Activated effector memory CD4-positive, alpha-beta T cell treated with anti-CD3 and anti-CD28 coated beads, Interleukin-2, amount 50 U/mL, for 16 hours (primary cell): ENCODE measurements at places on chromosomes 1 and 21.

- DNase-seq: no peak
Measured at GRCh38 chr21:38956521-38956855, 150.8 kb downstream of the ETS2 start.

- DNase-seq: no peak
Measured at GRCh38 chr1:65359888-65360287, 50.5 kb downstream of the DNAJC6 start.

DNA sequence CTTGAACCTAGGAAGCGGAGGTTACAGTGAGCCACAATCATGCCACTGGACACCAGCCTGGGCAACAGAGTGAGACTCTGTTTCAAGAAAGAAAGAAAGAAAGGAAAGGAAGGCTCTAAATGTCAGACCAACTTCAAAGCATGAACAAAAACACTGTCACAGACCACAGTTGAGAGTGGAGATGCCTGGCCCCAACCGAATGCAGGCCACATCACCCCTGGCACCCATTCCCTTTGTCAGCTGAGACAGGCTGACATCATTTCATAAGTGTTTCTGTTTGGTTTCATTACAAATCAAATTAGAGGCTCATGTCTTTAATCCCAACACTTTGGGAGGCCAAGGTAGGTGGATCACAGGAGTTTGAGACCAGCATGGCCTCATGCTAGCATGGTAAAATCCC, 28.6 kb upstream of the NADK start:
- DNase-seq: no peak

- DNase-seq: no peak
Measured at GRCh38 chr1:184940694-184941409, 33.5 kb downstream of the NIBAN1 start.

DNA sequence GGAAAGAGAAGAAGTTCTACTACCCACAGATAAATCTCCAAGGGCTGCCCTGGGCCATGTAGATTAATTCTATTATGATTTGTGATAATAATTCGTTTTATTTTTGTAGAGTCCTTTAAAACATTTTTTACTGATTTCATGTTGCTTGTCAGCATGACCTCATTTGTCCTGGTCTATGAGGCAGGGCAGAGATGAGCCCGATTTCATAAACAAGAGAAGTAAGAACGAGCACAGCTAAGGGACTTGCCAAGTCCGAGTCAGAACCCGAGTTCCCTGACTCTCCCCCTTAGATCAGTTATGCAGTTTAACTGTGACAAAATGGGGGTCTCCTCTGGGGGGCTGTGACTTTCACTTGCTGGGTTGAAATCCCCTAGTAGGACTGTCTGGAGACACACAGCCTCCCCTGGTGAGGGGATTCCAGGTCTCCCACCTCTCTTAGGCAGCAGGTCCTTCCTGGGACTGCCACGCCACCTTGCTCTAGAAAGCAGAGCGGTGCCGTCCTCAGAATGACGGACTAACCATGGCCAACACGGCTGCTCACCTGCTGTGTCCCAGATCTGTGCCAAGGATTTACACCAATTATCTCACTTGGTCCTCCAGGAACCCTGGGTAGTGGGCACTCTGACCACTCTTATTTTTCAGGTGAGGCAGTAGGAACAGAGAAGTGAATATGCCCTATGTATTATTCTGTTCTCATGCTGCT, 31.0 kb upstream of the SOX13 start:
- DNase-seq: no peak

DNA sequence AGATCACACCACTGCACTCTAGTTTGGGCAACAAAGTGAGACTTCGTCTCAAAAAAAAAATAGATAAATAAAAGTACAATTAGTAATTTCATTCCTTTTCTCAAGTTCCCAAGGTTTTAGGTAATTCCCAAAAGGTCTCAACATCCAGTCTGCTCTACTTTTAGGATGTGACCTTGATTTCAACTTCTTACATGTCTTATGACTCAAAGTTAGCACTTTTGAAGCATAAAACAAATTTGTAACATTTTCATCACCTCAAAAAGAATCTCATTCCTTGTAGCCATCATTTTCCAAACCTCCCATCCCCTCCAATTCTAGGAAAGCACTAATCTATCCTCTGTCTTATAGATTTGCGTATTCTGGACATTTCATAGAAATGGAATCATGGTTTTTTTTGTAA, 32.2 kb downstream of the SNX27 start:
- DNase-seq: no peak

DNA sequence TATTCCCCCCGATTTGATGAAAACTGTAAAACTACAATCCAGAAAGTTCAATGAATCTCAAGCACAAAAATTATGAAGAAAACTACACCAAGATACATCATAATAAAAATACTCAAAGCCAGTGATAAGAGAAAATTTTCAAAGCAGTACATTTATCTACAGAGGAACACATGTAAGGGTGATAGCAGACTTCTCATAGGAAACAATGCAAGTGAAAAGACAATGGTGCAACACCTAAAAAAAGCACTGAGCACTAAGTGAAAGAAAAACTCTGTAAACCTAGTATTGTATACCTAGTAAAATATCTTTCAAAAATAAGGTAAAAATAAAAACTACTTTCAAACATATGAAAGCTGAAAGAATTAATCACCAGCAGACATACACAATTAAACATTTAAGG, 76.1 kb upstream of the IRF2BP2 start:
- no peak for DNase-seq

DNA sequence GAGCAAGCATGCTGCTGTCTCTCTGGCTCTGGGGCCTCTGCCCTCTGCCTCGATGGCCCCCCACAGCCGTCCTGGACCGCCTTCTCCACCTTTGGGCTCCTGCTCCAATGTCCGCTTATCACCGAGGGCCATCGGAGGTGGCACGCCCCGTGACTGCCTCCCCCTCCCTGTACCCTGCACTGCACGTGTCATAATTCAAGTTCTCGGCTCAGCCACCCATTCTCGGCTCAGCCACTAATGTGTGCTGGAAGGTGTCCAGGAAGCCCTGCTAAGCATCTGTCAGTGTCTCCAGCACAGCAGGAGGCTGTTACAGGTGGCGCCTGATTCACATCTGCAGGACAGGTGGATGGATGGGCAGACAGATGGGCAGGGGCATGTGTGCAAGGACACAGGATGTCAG, 45.5 kb downstream of the TP73 start:
- DNase-seq: no peak

DNA sequence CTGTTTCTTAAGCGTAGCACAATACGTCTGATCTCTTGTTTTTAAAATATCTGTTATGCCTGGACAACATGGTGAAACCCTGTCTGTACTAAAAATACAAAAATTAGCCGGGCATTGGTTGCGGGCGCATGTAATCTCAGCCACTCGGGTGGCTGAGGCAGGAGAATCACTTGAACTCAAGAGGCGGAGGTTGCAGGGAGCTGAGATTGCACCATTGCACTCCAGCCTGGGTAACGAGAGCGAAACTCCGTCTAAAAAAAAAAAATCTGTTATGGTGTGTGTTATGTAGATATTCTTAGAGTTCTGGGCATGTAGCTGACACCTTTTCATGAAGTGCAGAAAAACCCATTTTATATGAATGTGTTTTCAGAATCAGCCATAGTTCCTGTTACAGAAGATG, 38.2 kb downstream of the RABGAP1L start:
- no peak for DNase-seq

GRCh38 chr1:201017828-201018163, 5.7 kb downstream of the KIF21B start:
- DNase-seq: no peak

DNA sequence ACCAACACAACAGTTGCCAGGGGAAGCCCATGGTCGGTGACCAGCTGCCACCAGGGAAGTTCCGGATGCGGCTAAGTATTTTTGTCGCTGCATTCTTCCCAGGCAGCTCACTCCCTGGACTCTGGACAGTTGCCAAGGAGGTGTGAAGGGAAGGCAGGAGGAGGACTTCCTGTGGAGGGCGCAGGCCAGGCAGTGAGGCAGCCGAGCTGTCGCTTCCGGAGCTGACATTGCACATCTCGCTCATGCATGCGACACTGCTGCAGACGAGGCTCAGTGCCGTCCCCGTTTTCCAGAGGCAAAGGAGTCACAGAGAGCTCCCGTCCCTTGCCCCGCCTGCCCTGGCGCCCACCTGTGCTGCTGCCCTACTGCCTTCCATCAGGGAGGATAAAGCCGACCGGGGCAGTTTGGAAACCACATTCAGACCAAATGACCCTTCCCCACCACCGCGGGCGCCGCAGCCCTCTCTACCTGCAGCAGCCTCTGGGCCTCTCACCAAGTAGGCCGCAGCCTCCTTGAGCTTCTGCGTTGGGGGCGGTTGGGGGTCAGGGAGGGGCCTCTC, 81.4 kb downstream of the NENF start:
- DNase-seq: no peak

DNA sequence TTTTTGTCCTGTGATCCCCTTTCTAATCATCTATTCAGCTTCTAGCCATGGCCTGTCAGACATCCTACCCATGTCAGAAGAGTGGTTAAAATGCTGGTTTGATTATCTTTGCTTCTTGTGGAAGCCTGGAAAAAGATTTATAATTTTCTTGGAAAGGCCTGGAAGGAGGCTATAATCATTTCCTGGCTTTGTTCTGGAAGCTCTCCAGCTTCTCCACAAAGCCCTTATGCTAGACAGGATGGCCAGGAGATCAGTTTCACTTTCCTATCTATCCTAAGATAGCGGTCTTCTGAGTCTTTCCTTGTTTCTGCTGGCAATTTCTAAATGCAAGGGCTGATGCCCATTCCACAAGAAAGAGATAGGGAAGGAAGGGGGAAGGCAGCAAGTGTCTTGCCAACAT, 90.9 kb upstream of the SLC44A3 start:
- no peak for DNase-seq

DNA sequence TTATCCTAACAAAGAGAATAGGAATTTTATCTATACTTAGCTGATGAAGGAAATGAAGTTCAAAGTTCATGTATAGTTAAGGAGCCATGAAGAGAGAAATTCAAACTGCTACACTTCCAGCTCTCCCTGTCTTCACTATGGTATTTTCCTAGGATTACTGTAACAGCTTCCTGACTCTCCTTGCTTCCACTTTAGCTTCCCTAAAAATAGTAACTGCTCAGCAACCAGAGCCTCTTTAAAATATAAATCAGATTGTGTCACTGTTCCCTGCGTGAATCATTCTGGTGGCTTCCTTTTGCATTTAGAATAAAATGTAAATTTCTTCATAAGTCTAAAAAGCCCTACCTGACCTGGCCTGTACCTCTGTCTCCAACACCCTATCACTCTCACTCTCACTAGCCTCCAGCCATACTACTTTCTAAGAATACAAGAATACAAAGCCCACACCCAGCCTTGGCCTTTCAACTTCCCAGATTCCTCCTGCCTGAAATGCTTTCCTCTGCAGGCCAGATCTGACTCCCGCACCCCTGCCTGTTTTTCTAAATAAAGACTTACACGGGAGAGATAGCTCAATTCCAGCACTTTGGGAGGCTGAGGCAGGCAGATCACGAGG, 30.5 kb downstream of the OR10J1 start:
- no peak for DNase-seq

DNA sequence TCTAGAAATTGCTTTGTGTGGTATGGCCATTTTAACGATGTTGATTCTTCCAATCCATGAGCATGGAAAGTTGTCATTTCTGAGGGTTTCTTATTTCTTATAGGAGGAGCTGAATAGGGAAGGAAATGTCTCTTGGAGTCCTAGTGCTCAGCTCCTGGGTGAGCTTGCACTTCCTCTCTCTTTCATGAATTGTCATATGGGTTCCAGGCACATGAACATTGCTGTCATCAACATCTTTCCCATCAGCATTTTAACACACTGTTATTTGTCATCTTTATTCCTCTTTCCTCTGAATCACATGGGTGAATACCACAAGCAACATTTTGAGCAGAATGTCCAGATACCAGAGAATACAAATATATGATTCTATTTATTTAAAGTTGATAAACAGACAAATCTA, 23.4 kb downstream of the SLAMF6 start:
- DNase-seq: no peak

GRCh38 chr21:41684381-41685245, 82.2 kb downstream of the RIPK4 start:
- DNase-seq: no peak

GRCh38 chr21:38151021-38151645, 105.7 kb upstream of the KCNJ15 start:
- DNase-seq: no peak

GRCh38 chr1:116902723-116903383, 6.9 kb upstream of the PTGFRN start:
- no peak for DNase-seq

- no peak for DNase-seq
Measured at GRCh38 chr21:34085129-34085528, 11.8 kb downstream of the MRPS6 start.
